ENCODE measurements at places on chromosomes 3 and 15. TPM values are rescaled to one million over a fixed set of nuclear protein-coding genes. Genes with fewer than 3 reads are reported as not detected.

DNA sequence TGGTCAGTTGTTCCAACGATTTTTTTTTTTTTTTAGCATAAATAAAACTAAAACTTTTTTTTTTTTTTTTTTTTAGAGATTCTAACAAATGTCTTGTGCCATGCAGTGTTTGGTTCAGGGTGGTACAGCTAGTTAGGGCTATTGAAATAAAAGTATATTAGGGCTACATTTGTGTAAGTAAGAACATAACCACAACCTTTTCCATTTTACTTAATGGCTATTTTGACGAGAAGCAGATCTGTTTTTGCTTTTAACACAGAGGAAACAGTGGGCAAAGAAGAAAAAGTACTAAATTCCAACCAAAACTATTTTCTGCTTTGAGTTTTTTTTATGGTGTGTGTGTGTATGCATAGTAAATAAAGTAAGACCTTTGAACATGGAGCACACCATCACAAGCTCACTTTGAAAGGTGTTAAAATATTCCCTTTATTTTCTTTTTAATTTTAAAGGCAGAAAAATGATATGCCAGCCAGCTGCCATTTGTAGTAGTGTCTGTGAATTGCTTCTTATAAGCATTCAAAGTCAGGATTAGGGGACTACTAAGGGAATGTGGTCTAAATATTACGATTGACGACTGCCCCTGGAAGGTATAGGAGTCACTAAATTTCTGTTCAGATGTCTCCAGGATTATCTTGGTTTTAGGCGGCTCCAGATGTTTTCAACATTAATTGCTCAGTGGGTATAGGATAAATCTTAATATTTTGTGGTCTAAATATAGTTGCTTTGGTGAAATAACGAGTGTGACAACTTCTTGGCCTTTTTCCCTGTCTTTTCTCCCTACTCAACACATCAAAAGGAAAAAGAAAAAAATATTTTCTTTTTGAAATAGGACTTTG lies 3.1 kb downstream of the RARB start:
- DNase-seq: no peak

- no peak for DNase-seq
Observed at GRCh38 chr15:64209680-64210334, 47.0 kb upstream of the PPIB start.

DNA sequence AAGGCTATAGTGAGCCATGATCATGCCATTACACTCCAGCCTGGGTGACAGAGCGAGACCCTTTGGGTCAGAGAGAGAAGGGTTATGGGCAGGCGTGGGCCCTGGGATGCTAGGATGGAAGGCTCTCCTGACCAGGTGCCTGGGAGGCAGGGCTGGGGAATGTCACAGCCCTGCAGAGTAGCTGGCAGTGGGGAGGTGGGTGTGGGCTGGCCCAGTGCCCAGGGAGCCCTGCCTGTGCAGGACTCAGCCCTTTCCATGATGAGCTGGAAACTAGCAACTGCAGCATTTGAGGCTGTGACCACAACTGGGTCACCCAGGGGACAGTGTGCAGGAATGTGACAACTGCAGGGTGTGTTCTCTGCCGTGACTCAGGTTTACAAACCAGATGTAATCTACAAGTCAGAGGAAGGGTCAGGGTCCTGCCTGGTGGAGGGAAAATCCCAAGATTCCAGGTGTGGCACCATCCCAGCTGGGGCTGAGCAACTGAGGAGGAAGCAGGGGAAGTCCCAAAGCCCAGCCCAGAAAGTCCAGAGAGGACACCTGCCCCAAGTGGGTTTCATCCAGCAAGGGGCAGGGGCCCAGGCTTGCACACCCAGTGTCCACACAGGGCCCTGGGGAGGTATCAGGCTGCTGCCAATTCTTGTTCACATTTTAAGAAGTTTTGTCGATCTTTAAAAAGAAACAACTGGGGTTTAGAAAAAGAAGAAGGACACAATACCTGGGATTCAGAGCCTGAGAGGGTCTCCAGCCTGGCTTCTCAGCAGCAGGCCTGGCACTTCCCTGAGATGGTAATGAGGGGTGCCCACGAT lies 45.5 kb downstream of the SLC28A1 start:
- no peak for DNase-seq

GRCh38 chr15:77296773-77297337 lies 123.0 kb downstream of the PEAK1 start:
- no peak for DNase-seq

GRCh38 chr3:11096266-11097139 lies 57.8 kb upstream of the HRH1 start:
- no peak for DNase-seq

DNA sequence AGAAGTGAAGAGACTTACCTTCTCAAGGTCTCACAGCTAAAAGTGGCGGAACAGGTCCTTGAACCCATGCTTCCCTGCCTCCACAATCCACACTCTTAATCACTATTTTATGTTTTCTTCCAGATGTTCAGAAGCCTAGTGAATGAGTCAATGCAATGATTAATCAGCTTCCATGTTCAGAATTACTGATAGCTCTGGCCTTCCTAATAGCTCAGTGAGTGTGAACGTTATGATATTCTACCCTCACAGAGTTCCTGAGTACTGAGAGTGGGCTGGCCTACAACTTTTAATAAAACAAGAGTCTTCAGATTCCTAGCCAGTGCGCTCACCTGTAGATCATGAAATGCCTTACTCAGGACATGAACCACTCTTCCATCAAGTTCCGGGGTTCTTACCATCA lies 443.0 kb upstream of the ADAMTS9 start:
- DNase-seq: no peak

DNA sequence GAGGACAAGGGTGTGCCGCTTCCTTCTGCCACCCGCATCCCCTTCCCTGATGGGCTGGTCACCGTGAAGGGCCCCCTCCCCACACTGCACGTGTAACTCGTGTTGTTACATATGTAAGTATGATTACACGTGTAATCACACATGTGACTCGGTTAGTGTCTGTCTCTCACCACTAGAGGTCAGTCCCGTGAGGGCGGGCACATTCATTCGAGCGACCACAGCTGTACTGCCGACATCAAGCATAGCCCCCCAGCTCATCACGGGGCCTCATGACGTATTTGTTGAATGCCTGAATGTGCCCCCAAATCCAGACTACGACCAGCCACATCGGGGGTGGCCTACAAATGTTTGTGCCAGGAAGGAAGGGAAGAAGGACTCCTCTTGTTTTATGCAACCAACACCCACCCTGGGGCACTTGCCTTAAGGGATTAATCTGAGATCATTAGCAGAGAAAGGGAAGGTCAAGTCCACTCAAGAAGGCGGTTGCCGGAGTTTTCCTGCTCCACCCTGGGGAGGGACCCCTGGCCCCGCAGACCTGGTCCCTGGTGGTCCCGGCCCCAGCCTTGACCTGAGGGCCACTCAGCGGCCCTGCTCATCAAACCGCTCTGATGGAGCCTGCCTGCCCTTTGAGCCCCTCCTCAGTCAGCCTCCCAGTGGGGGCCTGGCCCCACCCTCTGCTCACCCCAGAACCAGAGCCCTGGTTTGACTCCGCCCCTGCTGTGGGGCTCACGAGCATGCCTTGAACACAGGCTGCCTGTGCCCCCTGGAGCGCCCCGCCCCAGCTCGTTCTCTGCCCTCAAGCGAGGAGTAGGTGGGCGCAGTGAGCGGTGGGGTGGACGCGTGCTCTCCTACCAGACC lies 52.8 kb downstream of the RGMA start:
- DNase-seq: no peak

GRCh38 chr3:15685927-15686326 lies 84.4 kb downstream of the BTD start:
- no peak for DNase-seq

DNA sequence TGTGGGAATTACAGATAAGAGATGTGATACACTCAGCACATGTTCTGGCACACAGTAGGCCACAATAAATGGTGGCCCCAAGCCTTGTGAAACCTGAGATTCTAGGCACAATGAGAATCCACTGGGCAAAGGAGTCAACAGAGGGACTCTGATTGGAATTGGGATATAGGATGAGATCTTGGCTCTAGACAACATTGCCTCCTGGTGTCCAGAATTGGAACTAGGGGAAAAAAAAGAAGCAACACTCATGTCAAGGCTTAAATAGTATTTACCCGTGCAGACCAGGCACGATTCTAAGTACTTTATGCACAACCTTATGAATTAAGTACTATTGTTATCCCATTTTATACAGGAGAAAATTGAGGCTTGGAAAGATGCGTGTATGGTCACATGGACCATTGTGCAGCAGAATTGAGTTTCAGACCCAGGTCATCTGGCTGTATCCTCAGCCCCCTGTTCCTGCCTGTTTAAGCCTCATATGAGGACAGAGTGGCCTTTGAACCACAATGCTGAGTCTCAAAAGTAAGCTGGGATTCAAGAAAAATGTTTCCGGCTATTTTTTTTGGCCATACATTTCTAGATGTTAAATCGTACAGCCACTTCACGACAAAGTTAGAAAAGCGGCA lies 124.8 kb downstream of the SV2B start:
- DNase-seq: no peak

DNA sequence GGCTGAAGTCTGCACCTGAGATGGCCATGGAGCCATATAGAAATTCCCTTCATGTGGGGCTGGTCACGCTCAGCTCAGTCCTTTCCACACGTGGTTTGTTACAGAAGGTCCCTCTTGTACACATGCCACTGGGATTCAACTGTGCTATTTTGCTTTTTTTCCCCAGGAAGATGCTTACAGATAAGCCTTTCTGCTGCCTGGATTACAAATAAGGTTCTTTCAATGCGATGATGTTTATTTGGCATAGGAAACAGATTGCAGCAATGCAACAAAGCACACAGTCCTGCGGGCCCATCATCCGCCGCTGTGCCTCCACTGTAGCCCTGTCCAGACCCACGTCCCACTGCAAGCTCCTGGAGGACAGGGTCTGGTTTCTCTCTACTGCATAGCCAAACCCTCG lies 124.8 kb downstream of the XXYLT1 start:
- no peak for DNase-seq

DNA sequence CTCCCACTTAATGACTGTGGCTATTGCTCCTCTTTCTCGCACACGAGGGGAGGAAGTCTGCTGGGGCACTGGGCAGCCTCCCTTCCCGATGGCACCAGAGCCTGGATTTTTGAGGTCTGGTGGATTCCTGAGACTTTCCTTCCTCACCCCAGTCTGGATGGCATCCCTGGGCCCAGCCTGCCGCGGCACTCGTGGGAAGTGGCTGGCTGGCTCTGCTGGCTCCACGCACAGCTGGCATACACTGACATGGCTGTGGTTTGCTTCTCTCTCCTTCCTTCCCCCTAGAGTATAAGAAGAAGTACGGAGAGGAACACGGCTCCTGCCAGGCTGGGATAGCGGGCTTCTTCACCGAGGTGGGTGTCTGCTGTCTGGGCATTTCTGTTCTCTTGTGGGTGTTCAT lies 319.8 kb upstream of the LRRFIP2 start:
- no peak for DNase-seq

- no peak for DNase-seq
Observed at GRCh38 chr3:20648921-20649381, 462.9 kb upstream of the SGO1 start.

DNA sequence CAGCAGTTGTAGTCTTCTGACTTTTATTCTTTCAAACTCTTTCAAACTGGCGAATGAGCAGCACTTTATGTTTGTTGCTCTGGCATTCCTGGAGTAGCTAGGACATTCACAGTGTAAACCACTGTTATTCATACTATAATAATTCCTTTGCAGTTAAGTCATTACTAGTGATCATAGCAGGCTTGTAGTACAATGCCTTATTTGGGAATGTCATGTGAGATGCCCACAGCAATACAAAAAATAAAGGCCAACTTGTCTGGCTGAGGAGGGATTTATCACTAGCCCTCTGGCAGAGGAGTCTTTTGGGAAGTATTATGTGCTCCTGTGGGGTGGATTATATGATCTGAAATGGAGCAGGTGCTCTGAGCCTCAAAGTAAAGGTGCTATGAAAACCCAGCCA lies 197.2 kb downstream of the VGLL3 start:
- DNase-seq: no peak

- DNase-seq: no peak
Observed at GRCh38 chr15:32796856-32797255, 79.1 kb downstream of the GREM1 start.

DNA sequence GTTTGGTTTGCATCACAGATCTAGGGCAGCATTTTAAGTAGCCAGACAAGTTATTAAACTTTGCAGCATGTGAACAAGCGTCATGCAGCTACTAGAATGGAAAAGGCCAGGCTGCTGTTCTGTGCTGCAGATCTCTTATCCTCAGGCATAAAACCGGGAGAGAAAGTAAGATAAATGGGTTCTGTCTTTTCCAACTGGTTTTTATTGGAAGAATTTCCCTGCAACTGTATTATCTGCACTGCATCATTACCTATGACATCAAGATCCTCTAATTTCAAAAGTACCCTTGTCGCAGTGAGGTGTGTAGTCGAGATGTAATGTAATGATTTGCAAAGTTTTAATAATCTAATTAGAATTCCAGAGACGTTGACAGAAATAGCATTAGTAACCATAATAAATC lies 240.3 kb downstream of the FEZF2 start:
- DNase-seq: no peak

DNA sequence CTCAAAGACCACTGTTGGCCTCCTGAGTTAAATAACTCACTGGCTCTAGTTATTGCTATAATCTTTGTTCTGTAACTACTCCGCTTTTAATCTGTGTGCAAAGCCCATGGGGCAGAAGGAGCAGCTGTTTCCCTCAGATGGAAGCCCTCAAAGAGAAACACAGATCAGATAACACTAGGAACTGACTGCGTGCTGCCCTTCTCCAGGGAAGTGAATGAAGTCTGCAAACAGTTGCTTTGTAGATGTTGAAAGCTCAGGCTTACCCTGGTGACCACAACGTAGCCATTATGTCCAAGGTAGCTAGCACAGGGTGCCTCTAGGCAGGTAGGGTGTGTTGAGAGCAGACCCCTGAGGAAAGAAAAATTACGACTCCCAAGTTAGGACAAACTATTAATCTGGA lies 152.3 kb upstream of the STAC start:
- no peak for DNase-seq

DNA sequence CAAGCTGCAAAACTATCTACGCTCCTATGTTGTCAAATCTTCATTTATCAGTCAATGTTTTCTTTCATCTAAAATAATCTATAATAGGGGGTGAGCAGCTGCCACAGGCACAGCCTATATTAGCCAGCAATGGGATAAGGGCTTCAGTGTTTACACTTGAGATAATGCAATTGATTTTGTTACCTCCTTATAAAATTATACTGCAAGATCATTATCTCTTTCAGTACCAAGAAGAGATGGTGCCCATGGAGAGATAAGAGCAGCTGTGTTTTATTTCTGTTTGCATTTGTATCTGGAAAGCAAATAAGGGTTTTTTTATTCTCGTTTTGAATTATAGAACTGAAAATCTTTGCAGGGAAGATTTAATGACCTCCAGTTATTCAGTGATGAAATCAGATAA lies 68.9 kb downstream of the PLD1 start:
- no peak for DNase-seq

- DNase-seq: no peak
Observed at GRCh38 chr15:31974855-31975829, 55.2 kb upstream of the CHRNA7 start.

The DIS3L gene
- polyA plus RNA-seq: 47.8 TPM

The TNFSF10 gene
- polyA plus RNA-seq: 52.7 TPM

The ST8SIA2 gene
- 4.2 TPM for polyA plus RNA-seq

The ANKRD34C gene
- 0.03 TPM for polyA plus RNA-seq

The LOXL1 gene
- polyA plus RNA-seq: 139 TPM

The PARP15 gene
- polyA plus RNA-seq: 1.0 TPM

Data from right lung (tissue), 10 donors.